Muscle of arm (tissue), 14 donors: ENCODE measurements at places on chromosomes 11 and 22. TPM values are rescaled to one million over a fixed set of nuclear protein-coding genes. Genes with fewer than 3 reads are reported as not detected.

- DNase-seq: no peak
Measured at GRCh38 chr11:5366856-5367255, 15.5 kb downstream of the OR51B6 start.

DNA sequence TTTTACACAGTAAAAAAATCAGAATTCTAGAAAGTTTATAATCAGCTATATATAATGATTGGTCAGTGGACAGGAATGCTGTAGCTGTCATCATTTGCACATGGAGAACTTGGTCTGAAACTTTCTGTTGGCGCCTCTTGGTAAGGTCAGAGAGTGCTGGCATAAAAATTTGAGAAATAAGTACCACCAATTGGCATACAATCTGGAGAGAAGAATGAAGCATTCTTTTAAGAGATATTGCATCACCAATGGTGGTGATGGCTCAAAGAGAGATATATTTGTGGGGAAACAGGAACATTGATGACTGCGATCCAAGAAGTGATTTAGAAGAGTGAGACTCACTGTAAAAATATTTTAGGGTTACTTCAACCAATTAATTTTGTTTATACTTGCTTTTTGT is 19.8 kb upstream of the OOSP1 start:
- no peak for DNase-seq

The MS4A12 gene
- polyA plus RNA-seq: not detected

DNA sequence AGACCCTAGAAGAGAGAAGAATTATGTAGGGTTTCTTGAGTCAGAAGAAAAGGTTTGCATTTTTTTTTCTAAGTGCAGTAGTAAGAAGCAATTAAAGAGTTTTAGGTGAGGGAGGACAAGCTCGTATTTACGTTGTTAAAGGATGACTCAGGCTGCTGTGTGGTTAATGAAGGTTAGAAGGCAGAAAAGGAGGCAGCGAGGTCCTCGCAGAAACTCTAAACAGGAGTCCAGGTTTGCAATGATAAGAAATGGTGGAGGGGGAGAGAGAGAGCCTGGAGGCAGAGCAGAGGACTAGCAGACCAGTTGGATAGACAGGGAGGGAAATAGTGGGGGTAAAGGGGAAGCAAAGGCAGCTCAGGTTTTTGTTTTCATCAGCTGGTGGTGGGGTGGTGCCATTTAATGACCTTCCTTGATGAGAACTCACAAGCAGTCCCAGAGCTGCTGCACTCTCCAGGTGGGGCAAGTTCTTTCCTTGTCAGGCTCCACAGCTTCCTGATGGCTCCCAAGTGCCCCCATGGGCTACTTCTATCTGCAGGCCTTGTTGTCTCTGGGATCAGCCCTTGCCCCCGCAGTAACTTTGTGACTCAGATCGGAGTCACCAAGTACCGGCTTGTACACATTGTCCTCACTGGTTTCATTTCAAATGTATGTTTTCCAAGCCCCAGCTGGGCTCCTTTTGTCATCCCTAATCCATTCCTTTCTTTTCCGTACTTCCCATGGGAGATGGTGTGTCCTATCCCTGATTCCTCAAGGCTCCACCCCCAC is 8.3 kb upstream of the INSC start:
- DNase-seq: no peak

- no peak for DNase-seq
Measured at GRCh38 chr22:39908737-39909136, 7.9 kb downstream of the GRAP2 start.

The SLC6A5 gene
- 0.03 TPM for polyA plus RNA-seq

The TMA7B gene
- polyA plus RNA-seq: not detected

The OR6A2 gene
- not detected for polyA plus RNA-seq
